ENCODE measurements at places on chromosomes 4 and X. TPM values are rescaled to one million over a fixed set of nuclear protein-coding genes. Genes with fewer than 3 reads are reported as not detected.

- no peak for DNase-seq
These were observed 7.5 kb downstream of the P2RY4 start for GRCh38 chrX:70252491-70252890.

- DNase-seq = no peak
These were observed 350.3 kb downstream of the PTTG2 start for GRCh38 chr4:38310446-38311043.

DNA sequence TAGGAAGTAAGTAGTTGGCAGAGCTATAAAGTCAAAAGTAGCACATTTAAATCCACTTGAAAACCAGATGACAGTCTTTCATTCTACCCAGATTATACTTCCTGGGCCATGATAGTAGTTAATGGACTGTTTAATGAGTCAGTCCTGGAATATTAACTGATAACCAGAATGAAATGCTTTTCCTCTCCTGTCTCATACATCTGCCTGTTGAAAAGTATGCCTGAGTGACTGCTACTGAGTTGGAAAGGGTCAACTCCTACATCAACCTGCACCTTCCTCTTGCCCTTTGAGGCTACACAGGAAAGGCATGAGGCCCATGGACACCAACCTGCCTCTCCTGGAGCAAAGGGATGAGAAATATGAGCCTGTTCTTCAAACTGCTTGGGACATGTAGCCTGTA, 36.0 kb upstream of the COX7B2 start:
- no peak for DNase-seq

DNA sequence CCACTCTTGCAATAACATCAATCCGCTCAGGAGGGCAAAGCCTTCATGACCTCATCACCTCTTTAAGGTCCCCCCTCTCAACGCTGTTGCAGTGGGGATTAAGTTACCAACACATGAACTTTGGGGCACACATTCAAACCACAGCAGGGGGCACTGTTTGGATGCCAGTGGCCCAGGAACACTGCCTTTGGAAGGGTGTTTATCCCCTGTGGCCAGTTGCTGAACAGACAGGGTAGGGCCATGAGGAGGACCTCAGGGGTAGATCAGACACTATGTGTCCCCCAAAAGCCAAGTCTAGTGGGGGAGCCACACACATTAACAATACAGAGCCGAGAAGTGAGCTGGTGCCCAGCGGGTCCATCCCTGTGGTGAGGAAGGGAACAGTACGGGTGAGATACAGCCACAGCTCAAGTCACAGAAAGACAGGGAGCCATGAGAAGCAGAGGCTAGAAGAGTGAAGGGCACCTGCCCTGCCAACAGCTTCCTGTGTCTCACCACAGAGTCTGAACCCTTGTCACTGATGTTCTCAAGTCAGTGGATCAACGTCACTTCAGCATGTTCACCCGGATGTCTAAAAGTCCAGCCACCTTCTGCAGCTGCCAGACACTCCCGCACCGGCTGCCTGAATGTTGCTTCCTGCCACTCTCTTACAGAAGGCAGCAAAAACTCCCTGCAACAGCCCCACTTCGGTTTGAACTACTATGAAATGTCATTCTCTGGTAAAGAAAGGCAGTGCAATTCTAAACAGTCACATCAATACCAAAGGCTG, 19.9 kb upstream of the MXD4 start:
- DNase-seq = no peak

The BMP3 gene
- 0.40 TPM for total RNA-seq

DNA sequence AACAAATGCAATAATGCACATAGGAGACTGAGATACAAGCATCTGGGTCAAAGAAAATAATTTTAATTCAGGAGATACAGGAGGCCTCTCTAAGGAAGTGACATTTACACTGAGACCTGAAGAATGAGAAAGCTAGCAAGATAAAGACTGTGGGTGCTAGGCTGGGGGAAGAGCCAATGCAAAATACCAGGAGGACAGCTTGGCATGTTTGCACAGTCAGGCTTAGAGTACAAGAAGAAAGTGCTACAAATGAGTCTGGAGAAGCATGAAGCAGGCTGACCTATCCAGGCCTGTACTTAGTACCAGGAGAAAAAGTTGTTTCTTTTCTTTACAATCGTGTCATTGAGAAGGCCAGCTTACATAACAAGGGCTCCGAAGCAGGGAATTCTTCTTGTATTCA, 56.9 kb downstream of the GABRB1 start:
- DNase-seq = no peak

DNA sequence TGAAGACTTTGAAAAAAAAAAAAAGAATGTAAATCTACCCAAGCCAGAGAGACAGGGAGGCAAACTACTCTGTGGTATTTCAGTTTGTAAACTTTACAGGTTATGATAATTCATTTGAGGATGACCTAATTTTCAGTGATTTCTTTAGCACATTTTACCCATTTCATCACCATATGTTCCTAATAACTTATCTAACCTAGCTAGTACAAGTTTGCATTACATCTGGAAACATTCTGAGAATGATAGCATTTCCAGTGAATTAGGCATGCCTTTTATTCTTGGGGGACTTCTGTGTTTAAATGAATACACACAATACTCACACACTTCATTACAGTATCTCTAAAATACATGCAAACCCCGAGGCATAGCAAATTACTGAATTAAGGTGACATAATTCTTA, 1055.5 kb downstream of the PCDH18 start:
- no peak for DNase-seq

DNA sequence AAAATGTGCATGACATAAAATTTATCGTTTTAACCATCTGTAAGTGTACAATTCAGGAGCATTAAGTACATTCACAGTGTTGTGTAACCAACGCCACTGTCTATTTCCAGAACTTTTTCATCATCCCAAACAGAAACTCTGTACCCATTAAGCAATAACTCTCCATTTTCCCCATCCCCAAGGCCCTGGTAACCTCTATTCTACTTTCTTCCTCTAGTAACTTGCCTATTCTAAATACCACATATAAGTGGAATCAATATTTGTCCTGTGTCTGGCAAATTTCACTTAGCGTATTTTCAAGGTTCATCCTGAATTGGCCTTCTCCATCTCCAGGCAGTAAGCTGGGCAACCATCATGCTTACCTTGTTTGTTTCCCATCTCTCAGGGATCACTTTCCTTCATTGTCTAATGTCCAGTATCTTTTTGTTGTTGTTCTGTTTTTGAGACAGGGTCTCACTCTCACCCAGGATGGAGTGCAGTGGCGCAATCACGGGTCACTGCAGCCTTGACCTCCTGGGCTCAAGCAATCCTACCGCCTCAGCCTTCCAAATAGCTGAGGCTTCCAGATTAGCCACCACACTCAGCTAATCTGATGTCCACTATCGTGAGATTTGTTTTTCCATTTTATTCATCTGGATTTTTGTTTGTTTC, 17.7 kb upstream of the GRIPAP1 start:
- no peak for DNase-seq

The ANXA10 gene
- not detected for total RNA-seq

The SPOCK3 gene
- total RNA-seq = 0.56 TPM

- DNase-seq = no peak
These were observed 10.1 kb upstream of the RASL11B start for GRCh38 chr4:52852041-52852440.

The PLXNB3 gene
- total RNA-seq = 16.2 TPM

DNA sequence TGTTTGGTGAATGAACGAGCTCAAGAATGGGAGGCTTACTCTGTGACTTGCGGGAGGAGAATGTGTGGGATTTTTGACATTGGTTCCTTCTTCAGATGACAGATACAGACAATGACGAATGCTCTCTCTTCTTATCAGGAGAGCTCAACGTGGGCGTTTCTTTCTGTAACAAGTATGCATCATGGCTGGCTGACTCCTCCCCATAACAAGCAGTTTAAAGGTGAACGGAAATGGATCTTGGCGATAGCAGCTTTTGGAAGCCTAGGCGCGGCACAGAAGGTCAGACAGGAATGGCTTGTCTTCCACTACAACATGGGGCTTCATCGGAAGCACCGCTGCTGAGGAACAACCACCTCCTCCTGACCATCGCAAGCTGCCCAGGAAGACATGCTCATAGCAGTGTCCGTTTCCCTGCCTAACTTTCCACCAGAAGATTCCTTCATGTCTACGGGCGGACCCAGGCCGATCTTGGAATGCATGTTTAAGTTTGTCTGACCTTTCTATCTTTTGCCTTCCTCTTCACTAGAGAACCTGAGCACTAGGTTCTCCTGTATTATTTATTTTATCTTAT, 18.3 kb upstream of the ACSL1 start:
- no peak for DNase-seq

The DMRTC1B gene
- 2.6 TPM for total RNA-seq

The TMPRSS11D gene
- not detected for total RNA-seq

DNA sequence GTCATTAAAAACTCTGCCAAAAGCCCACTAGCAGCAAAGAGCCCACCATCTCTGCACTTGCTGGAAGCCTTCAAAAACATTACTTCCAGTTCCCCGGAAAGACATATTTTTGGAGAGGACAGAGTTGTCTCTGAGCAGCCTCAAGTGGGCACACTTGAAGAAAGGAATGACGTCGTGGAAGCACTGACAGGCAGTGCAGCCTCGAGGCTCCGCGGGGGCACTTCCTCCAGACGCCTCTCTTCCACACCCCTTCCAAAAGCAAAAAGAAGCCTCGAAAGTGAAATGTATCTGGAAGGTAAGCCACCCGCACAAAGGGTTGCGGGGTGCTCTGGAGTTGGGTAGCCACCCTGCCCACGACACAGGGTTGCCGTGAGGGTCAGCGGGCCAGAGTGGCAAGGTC, 25.9 kb downstream of the OFD1 start:
- DNase-seq = no peak

GRCh38 chrX:16958356-16958755, 11.9 kb downstream of the REPS2 start:
- DNase-seq = no peak

- no peak for DNase-seq
These were observed 155.0 kb upstream of the ANK2 start for GRCh38 chr4:112894480-112894879.

- no peak for DNase-seq
These were observed 5.9 kb upstream of the PITX2 start for GRCh38 chr4:110628663-110629213.

Data from neural crest cell (in vitro differentiated cells).